Lung (tissue), 17 donors: ENCODE measurements at places on chromosomes 3 and 15. TPM values are rescaled to one million over a fixed set of nuclear protein-coding genes. Genes with fewer than 3 reads are reported as not detected.

The LMCD1 gene
- total RNA-seq = 95.7 TPM

The TMC3 gene
- not detected for total RNA-seq

The MASP1 gene
- 8.3 TPM for total RNA-seq

The COL8A1 gene
- 84.6 TPM for total RNA-seq

The MORC1 gene
- total RNA-seq = not detected

The XYLB gene
- 5.8 TPM for total RNA-seq

DNA sequence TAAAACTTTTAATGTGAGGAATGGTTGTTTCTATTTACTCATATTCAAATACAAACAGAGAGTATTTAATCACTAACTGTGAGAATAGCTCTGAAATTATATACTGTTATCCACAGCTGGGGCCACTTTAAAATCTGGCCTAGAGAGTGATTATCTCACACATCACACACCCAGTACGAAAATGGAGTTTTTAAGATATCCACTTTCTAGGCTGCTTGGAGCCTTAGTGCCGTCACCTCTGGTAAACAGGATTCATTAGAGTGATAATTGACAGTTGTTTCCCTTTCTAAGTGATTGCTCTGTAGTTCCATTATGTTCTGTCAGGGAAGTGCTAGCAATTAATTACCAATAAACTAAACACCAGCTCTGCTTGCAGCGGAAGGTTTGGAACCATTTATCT is 942.4 kb downstream of the FHIT start:
- no peaks in the 10 kb centered on the region for H3K27me3 ChIP-seq
- no peaks in the 10 kb centered on the region for H3K36me3 ChIP-seq

DNA sequence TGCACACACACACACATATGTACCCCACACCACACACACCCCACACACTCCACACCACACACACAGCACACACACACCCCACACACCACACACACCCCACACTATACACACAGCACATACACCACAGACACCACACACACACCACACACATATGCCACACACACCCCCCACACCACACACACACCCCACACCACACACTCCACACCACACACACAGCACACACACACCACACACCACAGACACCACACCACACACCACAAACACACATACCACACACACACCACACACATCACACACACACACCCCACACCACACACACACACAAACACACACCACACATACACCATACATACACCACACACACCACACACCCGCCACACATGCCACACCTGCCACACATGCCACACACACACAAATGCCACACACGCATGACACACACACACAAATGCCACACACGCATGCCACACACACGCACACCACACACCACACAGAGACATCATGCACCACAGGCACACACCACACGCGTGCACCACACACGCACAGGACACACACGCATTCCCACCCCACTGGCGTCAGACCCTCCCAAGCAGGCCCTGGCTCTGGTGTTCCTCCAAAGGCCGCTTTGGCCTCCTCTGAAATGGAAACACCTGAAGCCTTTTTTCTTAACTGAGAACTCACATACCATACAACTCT is 15.7 kb downstream of the CHST13 start:
- H3K36me3 ChIP-seq = no peaks in the 10 kb centered on the region
- no peak overlapping the region for H3K4me3 ChIP-seq
- DNase-seq = peak; percentile 4
- H3K4me1 ChIP-seq = no peaks in the 10 kb centered on the region
- H3K27ac ChIP-seq = no peak overlapping the region

DNA sequence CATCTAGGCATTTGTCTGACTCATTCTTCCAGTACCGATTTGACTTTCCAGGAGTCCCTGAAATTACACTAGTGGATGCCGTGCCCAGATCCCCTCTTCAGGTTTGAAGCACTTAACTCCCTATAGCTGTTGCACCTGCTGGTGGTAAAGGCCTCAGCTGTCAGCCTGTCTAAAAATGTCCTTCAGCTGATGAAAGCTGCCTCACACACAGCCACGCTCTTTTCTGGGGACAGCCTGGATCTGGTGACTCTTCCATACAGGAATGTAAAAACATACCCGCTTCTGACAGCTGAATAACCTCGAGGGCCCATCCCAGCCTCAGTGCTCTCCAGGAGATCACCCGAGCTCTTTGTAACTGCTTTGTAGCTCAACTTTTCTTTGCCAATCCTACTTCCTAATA is 534.1 kb upstream of the GRM7 start:
- H3K4me1 ChIP-seq = no peaks in the 10 kb centered on the region
- no peaks in the 10 kb centered on the region for H3K36me3 ChIP-seq
- no peaks in the 10 kb centered on the region for H3K27me3 ChIP-seq
- no peak overlapping the region for H3K4me3 ChIP-seq
- no peak overlapping the region for H3K27ac ChIP-seq

DNA sequence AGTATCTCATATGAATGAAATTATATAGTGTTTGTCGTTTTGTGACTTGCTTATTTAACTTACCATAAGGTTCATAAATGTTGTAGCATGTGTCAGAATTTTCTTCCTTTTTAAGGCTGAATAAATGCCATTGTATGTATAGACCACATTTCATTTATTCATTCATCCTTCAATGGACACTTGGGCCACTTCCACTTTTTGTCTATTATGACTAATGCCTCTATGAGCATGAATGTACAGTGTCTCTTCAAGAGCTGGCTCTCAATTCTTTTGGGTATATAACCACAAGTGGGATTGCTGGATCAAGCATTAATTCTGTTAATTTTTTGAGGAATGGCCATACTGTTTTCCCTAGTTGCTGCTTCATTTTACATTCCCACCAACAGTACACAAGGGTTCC is 156.1 kb downstream of the VPS8 start:
- no peak overlapping the region for H3K4me3 ChIP-seq
- H3K27ac ChIP-seq = no peak overlapping the region
- no peaks in the 10 kb centered on the region for H3K27me3 ChIP-seq
- no peak for DNase-seq

- H3K27me3 ChIP-seq = no peaks in the 10 kb centered on the region
- no peaks in the 10 kb centered on the region for H3K36me3 ChIP-seq
- DNase-seq = no peak
- no peaks in the 10 kb centered on the region for H3K4me1 ChIP-seq
- H3K4me3 ChIP-seq = no peak overlapping the region
Measured at GRCh38 chr3:132645058-132645457, 14.6 kb downstream of the ACAD11 start.

DNA sequence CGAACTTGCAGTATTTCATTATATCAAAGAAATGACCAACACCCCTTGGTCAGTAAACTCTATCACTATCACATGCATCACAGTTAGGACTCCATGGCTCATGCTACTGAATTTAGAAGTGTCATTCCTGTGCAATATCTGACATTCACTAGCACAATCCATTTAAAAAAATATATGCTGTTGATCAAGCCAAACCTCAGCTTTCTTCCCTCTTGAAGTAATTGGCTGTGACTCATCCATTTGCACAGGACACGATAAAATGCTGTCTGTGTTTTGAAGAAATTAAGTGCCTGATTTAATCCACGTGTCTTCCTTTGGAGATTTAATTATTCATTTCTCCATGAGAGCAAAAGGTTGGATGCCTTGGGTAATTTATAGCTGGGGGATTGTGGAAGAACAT is 38.9 kb downstream of the CPNE4 start:
- no peaks in the 10 kb centered on the region for H3K36me3 ChIP-seq
- no peak for DNase-seq
- no peaks in the 10 kb centered on the region for H3K4me1 ChIP-seq
- H3K4me3 ChIP-seq = no peak overlapping the region
- H3K27ac ChIP-seq = no peak overlapping the region

DNA sequence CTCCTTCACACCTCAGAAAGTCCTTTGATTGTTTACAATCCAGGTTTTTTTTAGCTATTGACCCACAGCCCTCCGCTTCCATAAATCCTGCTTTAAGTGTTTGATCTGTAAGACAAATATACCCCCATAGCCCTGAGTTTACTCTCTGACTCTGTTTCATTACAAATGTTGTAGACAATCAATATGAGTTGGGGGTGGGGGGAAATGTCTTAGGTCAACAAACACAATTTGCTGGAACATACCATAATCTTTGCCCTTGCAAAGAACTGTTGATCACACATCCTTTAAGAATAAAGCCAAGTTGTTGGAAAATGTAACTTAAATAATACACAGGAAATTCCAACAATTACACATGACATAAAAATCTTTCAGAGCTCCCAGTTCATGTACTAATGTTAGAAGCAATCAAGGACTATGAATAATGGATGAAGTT is 301.8 kb upstream of the SEMA6D start:
- no peaks in the 10 kb centered on the region for H3K36me3 ChIP-seq
- no peaks in the 10 kb centered on the region for H3K27me3 ChIP-seq
- peak; percentile 87 for DNase-seq
- H3K27ac ChIP-seq = no peak overlapping the region

DNA sequence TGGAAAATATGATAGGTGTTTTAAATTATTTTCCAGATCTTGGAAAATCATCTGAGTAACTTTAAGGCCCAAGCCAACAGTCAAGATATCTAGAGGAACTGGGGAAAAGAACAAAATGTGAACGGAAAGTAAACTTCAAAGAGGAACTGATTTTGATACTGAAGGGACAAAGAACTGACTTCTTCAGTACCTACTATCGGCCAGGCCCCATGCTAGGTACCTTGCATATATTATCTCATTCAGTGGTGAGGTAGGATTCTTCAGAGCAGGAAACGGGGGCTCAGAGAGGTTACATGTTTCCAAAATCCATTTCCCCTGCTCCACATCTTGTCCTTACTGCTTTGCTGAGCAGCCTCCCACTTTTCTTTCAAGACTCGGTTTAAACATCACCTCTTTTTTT is 9.8 kb upstream of the ZNF710 start:
- H3K36me3 ChIP-seq = no peaks in the 10 kb centered on the region
- DNase-seq = no peak
- H3K27ac ChIP-seq = no peak overlapping the region
- H3K4me1 ChIP-seq = no peaks in the 10 kb centered on the region
- no peaks in the 10 kb centered on the region for H3K27me3 ChIP-seq

- no peaks in the 10 kb centered on the region for H3K27me3 ChIP-seq
- H3K4me1 ChIP-seq = peaks cover 3% of the 10 kb centered on the region
- H3K4me3 ChIP-seq = peak within 1 kb of the TSS; percentile 82
- DNase-seq = peak; percentile 98
- H3K36me3 ChIP-seq = no peaks in the 10 kb centered on the region
- peak within 1 kb of the TSS; percentile 90 for H3K27ac ChIP-seq
Measured at GRCh38 chr15:49046220-49047102, at the start of gene SECISBP2L. TSS of gene SECISBP2L (minus strand) at chr15:49046446. CDS start at chr15:49046299, 147 bp downstream.

DNA sequence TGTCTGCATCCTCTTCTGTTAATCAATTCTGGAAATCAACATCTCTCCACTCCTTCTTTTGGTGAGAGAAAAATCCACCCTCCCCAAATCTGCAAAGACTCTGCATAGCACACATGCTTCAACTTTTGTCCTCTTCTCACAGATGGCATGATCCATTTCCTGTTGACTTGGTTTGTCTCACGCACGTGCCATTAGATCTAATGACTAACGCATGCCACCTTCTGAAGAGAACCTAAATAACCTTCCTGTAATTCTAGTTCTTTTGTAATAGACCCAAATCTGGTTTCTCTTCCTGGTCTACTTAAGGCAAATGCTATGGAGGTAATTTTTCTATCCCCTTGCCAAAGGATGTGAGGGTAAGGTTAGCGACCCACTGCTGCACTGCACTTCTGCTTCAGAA is 51.0 kb upstream of the ATOSA start:
- no peaks in the 10 kb centered on the region for H3K36me3 ChIP-seq
- no peak for DNase-seq
- no peaks in the 10 kb centered on the region for H3K27me3 ChIP-seq
- H3K4me1 ChIP-seq = peaks cover 3% of the 10 kb centered on the region
- H3K4me3 ChIP-seq = no peak overlapping the region

DNA sequence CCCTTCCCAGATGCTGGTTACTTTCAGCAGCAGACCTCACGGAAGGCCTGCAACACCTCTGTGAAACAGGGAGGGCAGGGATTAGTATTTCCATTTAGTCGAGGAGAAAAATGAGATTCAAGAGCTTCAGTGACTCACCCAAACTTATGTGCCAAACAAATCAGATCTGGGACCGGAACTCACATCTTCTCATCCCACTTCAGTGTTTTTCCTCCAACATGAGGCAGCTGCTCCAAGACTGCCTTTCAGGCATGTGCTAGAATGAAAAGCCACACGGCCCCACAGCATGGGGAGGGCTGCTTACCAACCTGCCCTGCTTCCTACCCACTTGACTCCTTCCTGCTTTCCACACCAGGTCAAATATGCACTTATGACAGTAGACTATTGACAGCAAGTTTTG is 129.4 kb upstream of the SLC24A5 start:
- H3K4me1 ChIP-seq = no peaks in the 10 kb centered on the region
- no peak overlapping the region for H3K4me3 ChIP-seq
- no peak for DNase-seq
- H3K36me3 ChIP-seq = no peaks in the 10 kb centered on the region
- H3K27ac ChIP-seq = no peak overlapping the region

- no peaks in the 10 kb centered on the region for H3K36me3 ChIP-seq
- no peak overlapping the region for H3K4me3 ChIP-seq
Measured at GRCh38 chr3:54744291-54744690, 183.6 kb downstream of the LRTM1 start.

- no peak overlapping the region for H3K4me3 ChIP-seq
- H3K4me1 ChIP-seq = peaks cover 26% of the 10 kb centered on the region
- H3K27me3 ChIP-seq = no peaks in the 10 kb centered on the region
- H3K27ac ChIP-seq = no peak overlapping the region
- no peaks in the 10 kb centered on the region for H3K36me3 ChIP-seq
- peak; percentile 78 for DNase-seq
Measured at GRCh38 chr15:39451121-39451688, 129.7 kb upstream of the THBS1 start.

DNA sequence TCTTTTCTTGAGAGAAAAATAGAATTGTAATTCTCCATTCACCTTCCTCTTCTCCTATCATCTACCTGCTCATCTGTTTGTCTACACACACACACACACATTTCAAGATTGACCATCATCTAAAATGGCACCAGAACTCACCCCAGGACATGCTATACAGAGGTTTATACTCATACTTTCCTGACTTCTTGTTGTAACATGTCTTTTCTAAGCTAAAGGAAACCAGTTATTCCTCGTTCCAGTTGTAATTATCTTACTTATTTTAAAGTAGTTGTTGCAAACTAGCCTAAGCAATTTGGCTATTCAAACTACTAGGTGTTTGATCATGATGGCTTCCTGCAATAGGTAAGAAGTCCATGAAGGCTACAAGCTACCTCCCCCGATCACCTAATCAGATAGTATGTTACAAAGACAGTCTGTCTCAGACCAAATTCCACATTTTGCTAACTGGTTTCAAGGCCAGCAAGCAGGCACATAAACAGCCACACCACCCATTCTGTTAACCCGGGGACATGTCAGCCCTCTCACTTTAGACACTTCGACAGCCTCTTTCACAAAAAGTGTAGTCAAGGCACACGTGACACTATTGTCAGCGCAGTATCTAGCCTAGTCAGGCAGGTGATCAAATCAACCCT is 189.7 kb downstream of the SHQ1 start:
- peaks cover 2% of the 10 kb centered on the region for H3K27me3 ChIP-seq
- no peaks in the 10 kb centered on the region for H3K4me1 ChIP-seq
- H3K4me3 ChIP-seq = no peak overlapping the region
- H3K27ac ChIP-seq = no peak overlapping the region
